Activated effector memory CD4-positive, alpha-beta T cell treated with anti-CD3 and anti-CD28 coated beads, Interleukin-2, amount 50 U/mL, for 16 hours (primary cell): ENCODE measurements at places on chromosomes 3 and 15.

GRCh38 chr3:141367038-141367730, 1.1 kb upstream of the ZBTB38 start:
- no peak for DNase-seq

- no peak for DNase-seq
Observed at GRCh38 chr15:59886441-59886840, 117.7 kb upstream of the FOXB1 start.

DNA sequence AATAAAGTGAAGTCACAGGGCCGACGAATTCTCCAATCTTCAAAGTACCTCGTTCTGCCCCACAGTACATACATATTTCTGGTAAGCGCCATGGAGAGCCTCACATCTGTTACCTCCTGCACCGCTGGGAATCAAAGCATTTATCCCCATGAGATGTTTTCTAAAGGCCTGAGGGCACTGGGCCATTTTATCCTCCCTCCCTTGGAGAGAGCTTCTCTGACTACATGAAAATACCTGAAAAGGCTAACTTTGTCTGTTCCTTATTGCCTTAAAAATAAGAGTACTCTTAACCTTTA, 148.1 kb downstream of the RORA start:
- DNase-seq = no peak

GRCh38 chr3:29568355-29568754, 287.5 kb downstream of the RBMS3 start:
- DNase-seq = no peak

DNA sequence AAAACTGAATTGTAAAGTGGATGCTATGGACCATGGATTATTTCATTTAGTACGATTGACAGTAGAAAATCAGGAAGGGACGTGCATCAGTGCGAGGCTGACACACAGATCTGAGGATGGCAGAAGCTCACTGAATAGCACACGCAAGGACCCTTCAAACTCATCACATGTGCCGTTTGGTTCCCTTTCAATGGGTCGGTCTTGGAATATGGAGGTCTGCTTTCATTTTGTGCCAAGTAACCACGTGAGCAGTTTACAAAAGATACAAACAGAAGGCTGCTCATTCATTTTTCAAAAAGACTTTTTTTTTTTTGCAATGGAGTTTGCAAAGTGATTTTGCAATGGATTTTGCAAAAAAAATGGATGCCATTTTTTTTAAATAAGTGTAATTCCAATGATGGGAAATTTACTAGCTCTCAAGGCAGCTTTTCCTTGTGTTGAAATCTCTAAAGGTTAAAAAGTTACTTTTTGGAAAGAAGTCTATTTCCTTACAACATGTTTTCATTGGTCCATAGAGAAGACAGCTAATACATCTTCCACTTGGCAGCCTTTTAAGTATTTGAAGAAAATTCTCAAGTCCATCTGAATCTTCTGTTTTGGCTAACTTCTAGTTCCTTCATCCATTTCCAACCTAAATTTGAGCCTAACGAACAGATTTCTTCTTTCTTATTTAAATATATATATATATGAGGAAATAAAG, 392.3 kb upstream of the TPRG1 start:
- DNase-seq = no peak

- no peak for DNase-seq
Observed at GRCh38 chr3:103337179-103337845, 902.5 kb downstream of the ZPLD1 start.
